ENCODE measurements at places on chromosomes 5 and 9.
A peak's percentile ranks its signal among the peaks of the same experiment; 100 is the strongest.

GRCh38 chr9:130810609-130811136 is 24.4 kb upstream of the ABL1 start:
- no peak for DNase-seq

DNA sequence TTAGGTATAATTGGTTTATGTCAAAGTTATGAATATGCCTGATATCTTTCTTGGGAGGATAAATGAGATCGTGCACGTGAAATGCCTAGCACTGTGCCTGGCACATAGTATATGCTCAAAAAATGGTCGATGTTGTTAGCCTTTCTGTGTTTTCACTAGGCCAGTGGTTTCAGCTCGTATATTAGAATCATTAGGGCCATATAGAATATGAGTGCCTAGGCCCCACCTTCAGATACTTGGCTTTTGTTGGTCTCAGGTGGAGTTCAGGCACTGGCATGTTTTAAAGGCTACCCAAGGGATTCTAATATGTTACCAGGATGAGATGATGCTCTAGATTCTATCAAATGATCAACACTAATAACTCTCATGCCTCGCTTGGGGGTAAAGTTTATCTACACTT is 56.8 kb downstream of the ELL2 start:
- no peak for DNase-seq

DNA sequence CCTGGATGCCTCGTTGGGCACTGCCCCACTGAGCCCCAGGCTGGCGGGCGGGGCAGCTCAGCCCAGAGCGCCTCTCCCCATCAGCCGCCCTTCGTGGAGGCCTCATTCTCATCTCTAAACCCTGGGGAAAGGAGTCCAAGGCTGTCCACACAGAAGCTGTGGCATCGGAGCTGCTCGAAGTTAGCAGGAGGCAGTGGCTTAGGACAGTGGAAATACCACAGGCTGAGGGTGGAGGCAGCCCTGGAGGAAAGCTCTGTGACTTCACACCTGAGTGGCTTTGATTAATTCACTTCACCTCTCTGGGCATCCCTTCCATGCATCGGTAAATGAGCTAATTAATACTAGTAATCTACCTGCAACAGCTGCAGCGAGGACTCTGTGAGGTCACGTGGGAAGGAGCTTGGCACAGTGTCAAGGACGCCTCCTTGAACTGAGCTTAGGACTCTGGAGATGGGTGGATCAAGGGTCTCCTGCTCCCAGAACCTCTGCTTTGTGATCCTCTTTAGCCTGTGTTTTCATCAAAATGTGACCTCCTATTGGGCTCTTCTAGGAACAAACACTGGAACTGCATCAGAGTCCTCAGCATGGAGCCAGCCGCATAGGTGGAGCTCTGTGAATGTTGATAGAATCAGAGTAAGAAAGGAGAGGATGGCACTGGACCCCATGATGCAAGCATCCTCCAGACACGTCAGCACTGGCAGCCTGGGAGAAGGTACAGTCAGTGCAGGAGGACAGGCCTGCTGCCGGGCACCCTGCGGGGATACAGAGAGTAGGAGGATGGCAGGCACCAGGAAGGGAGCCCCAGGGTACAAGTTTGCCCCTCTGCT is 842 bp upstream of the ANGPTL2 start:
- DNase-seq, result no peak

DNA sequence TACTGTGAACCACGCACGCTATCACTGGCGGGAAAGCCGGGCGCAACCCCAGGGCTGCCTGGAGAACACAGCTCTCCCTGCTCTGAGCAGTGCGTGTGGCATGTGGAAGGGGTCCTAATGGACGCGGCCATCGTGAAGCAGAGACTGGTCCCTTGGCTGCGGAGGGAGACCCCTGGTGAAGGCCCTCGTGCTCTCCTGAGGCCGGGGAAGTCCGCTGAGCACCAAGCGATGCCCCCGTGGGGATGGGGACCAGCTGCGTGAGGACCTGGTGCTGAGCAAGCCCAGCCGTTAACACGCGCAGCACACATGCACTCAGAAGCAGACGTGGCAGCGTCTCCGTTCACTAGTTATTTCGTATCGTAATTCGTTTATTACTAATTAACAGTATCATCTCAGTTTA is 24.4 kb downstream of the SLC12A7 start:
- DNase-seq, result no peak

- DNase-seq, result peak; percentile 81
Measured at GRCh38 chr5:143402553-143403333, 743 bp downstream of the NR3C1 start.
